Fibroblast of skin of scalp (primary cell): ENCODE measurements at places on chromosomes 7 and 10.

DNA sequence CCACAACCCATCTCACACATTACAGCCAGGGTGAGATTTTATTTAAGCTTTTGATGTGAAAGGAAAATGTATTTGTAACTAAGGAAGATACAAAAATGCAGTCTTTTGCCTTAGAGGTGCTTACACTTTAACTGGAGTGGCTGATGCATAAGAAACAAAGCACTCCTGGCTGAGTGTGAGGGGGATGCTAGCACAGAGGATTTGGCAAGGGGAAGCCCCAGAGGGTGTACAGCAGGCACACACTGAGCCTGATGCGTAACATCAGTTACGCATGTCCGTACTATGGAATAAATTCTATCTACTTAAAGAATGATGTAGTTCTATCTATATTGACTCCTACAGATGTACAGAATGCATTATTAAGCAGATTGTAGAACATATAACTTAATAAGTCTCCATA is 17.8 kb downstream of the GIMAP8 start:
- no peak for DNase-seq

- no peak for DNase-seq
Measured at GRCh38 chr10:12503311-12503710, 154.0 kb downstream of the CAMK1D start.

DNA sequence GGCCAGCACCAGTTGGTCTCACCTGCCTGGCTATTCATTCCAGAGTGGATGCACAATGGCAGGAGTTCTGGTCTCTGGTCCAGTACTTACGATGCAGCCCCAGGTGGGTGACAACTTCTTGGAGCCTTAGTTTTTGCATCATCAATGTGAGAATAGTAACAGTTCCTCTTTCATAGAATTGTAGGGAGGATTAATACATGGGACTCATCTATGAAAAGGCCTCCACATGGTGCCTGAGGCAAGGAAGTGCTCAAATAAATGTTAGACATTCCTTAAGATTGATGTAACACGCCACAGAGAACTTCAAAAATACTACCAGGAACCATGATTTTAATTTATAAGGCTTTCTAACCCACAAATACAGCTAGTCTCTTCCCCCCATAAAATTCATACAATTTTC is 120.1 kb upstream of the CHST15 start:
- DNase-seq: peak; percentile 3

DNA sequence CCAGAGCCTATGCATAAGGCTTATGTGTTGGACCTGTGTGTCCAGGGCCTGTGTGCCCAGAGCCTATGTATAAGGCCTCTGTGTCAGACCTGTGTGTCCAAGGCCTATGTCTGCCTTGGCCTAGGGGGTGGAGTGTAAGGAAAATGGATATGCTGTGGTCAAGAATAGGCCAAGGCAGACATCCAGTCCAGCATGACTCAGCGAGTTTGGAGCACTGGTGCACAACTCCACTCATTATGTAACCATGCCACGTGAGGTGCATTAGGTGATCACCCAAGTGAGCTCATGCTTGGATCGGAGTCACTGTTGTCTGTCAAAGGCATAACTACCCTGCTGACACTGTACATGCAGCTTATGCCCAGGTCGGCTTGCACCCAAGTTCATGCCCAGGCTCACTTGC is 238.9 kb downstream of the CACNA2D1 start:
- DNase-seq: peak; percentile 8

DNA sequence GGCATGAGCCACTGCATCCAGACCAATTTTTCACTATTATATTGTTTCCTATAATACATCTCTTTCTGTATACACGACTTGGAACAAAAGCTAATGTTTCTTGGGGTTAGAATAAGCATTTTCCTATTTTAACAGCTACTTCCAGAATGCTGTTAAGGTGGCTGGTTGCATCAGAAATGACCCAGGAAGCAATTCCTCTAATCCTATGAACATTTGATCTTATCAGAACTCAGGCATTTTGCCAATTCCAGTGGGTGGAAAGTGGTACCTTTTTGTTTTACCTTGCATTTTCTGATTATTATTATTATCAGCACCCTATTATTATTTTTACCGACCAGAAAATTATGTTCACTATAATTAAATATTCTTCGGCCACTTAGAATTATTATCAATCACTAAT is 73.3 kb downstream of the NDUFB2 start:
- DNase-seq: no peak

GRCh38 chr10:29131952-29132547 is 156.8 kb upstream of the LYZL1 start:
- peak; percentile 57 for DNase-seq

- no peak for DNase-seq
Measured at GRCh38 chr10:131698232-131698631, 202.6 kb upstream of the PPP2R2D start.

DNA sequence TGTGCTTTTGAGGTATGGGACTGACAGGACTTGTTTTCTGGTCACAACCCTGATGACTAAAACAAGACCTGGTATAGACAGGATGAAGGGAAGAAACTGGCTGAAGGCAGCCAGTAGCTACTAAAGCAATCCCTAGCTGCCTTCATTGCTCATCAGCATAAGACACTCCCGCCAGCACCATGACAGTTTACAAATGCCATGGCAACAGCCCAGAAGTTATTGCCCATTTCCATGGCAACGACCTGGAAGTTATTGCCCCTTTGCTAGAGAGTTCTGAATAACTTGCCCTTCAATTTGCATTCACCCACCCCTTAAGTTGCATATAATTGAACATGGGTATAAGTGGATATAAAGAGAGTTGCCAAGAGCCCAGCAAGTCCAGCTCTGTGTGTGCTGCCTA is 169.6 kb upstream of the FAM171A1 start:
- peak; percentile 14 for DNase-seq

GRCh38 chr7:35694161-35694783 is 663 bp downstream of the HERPUD2 start:
- DNase-seq: no peak

- peak; percentile 75 for DNase-seq
Measured at GRCh38 chr10:91541481-91541880, 91.4 kb downstream of the PPP1R3C start.

GRCh38 chr10:108631332-108631731 is 1292.0 kb downstream of the XPNPEP1 start:
- DNase-seq: no peak

GRCh38 chr7:101860316-101861217 is 43.1 kb downstream of the CUX1 start:
- DNase-seq: no peak
